Posterior cingulate gyrus (tissue), 11 donors: ENCODE measurements at places on chromosomes 13 and 19.

- DNase-seq = peak; percentile 66
These were observed 65.6 kb downstream of the MCF2L start for GRCh38 chr13:113034451-113035212.

DNA sequence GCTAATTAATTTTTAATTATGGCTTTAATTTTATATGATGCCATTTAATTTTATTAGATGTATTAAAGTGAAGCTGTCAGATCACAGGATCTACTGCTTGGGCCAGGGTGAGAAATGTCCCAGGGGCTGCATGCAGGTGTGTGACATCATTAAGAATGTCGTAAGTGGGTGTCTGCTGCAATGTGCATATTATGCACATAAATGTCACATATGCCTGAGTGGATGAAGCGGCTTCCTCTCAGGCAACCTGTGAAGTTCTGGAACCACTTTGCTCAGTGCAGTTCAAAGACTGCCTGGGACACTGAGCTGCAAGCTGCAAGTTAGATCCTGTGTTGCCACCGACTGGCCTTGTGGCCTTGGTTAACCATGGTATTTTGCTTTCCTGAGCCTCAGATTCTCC lies 355.0 kb downstream of the UQCRFS1 start:
- no peak for DNase-seq

GRCh38 chr19:16369306-16369663 lies 44.7 kb downstream of the KLF2 start:
- no peak for DNase-seq

- peak; percentile 29 for DNase-seq
These were observed 546 bp upstream of the ZNF546 start for GRCh38 chr19:39996218-39996810.

DNA sequence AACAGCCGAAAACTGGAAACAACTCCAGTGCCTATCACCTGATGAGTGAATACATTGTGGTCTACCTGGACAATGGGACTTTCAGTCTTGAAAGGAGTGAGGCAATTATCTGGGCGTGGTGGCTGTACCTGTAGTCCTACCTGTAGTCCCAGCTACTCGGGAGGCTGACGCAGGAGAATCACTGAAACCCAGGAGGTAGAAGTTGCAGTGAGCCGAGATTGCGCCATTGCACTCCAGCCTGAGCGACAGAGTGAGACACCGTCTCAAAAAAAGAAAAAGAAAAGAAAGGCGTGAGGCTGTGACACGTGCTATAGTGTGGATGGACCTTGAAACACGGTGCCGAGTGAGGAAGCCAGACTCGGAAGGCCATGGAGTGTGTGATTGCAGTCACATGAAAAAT lies 4.1 kb upstream of the NTN5 start:
- no peak for DNase-seq

DNA sequence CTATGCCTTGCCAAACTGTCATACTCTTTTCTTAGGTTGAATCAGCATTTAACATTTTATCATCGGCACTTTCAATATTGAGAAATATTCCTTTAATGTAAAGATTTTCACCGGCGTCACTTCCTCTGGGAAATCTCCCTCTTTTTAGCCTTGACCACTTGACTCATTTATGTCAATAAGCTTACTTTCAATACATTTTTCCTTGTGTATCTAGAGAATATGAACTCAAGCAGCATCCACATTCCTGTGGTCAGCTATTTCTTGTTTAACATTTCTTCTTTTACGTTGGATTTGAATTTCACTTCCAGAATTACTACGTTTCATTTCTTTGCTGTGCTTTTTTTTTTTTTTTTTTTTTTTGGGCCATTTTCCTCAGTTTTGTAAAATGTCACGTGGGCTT lies 271.2 kb upstream of the HTR2A start:
- no peak for DNase-seq

DNA sequence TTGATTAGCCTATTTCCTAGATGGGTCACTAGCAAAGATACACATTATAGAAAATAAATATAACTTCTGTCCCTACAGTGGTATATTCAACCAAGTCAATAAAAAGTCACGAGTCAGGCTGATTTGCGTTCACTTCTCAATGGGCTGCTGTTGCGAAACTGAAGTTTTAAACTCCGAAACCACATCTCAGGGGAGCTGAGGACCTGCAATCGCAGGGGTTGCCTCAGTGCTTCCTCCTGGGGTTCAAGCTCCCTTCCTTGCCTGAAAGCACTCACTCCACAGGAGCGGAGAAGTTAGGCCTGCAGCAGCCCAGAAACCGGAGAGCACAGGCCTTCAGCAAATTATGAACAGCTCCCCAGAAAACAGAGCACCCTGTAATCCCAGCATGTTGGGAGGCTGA lies 39.6 kb downstream of the RAB20 start:
- DNase-seq = no peak

GRCh38 chr13:109646423-109646822 lies 140.0 kb downstream of the IRS2 start:
- DNase-seq = no peak

DNA sequence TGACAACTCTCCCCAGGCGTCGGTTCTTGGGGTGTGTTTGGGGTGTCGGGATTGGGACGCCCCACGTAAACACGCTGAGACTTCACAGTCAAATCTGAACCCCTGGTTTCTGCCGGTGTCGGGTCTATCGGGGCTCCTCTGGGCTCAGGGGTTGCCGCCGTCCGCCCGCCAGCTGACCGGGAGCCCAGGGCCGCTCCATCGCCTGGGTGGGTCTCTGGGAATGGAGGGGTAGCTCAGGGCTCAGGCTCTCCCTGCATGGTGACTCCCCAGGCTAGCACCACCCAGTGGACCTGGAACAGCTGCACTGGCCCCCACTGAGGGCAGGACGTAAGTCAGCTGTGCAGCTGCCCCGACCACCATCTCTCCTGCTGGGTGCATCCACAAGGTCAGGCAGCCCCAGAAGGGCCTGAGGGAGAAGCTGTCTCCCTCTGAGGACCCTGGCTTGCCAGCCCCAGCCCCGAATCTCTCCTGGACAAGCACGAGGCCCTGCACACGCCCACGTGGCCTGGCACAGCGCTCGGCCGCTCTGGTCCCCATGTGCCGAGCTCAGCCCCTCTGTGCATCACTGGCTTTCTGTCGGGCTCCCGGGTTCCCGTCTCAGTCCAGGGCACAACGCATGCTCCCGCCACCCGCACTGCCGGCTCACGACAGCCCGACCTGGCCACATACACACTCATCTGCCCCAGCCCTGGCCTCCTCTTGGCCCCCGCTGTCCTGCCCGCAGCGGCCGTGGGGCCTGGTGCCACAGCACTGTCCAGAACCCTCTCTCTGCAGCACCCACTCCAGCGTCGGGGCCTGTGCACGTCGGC lies 6.1 kb downstream of the RNF126 start:
- DNase-seq = no peak

DNA sequence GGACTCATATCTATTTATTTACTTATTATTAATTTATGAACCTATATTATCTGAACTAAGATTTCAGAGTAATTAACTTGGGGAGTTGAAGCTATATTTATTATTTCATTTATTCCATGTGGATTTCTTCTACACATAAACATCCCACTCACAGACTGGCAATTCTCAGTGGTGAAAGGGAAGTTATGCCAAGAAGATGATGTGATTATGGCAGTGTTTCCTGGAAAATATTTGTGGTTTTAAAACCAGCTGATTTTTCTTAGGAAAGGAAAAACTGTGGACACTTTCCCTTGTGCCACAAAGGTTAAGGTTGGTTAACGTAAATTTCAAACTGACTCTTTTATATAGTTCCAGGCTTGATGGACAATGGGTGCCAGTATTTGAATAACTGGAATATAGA lies 513.1 kb downstream of the SLITRK6 start:
- no peak for DNase-seq

GRCh38 chr13:91627952-91628739 lies 229.7 kb downstream of the GPC5 start:
- DNase-seq = no peak

- DNase-seq = peak; percentile 78
These were observed 63.1 kb downstream of the CEBPG start for GRCh38 chr19:33436360-33437345.
